ENCODE measurements at places on chromosomes 12 and 14.

- H3K4me3 ChIP-seq, result no peak overlapping the region
- no peaks in the 10 kb centered on the region for H3K36me3 ChIP-seq
- DNase-seq, result no peak
- no peak overlapping the region for H3K27ac ChIP-seq
- H3K27me3 ChIP-seq, result no peaks in the 10 kb centered on the region
These were observed 29.6 kb downstream of the ZFHX2 start for GRCh38 chr14:23521785-23522640.

DNA sequence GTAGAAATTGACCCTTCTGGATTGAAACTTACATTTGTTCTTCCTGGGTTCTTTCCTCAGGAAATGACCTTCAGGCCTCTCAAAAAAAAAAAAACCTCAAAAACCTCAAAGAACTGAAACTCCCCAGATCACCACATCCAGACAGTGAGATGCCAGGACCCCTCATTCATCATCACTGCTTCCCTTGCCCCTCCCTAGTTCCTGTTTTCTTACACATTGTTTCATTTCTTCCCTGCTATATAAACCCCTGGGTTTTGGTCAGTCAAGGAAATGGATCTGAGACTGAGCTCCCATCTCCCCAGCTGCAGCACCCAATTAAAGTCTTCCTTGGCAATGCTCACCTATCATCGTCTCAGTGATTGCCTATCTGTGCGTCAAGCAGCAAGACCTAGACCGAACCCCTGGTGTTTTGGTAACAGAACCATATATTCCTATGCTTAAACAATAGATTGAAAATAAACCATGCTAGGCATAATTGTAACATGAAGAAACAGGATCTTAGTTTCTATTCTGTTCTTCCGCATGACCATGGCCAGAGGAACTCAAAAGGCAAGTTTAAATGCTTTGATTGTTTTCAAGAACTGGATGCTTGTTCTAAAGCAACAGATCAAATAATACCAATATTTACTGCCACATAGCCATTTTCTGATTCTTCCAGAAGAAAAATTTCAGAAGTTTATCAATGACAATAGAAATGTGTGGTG lies 108.0 kb upstream of the MAX start:
- peaks cover 59% of the 10 kb centered on the region for H3K4me1 ChIP-seq
- H3K4me3 ChIP-seq, result peak overlapping the region; percentile 8
- peak overlapping the region; percentile 86 for H3K27ac ChIP-seq
- peaks cover 11% of the 10 kb centered on the region for H3K36me3 ChIP-seq

DNA sequence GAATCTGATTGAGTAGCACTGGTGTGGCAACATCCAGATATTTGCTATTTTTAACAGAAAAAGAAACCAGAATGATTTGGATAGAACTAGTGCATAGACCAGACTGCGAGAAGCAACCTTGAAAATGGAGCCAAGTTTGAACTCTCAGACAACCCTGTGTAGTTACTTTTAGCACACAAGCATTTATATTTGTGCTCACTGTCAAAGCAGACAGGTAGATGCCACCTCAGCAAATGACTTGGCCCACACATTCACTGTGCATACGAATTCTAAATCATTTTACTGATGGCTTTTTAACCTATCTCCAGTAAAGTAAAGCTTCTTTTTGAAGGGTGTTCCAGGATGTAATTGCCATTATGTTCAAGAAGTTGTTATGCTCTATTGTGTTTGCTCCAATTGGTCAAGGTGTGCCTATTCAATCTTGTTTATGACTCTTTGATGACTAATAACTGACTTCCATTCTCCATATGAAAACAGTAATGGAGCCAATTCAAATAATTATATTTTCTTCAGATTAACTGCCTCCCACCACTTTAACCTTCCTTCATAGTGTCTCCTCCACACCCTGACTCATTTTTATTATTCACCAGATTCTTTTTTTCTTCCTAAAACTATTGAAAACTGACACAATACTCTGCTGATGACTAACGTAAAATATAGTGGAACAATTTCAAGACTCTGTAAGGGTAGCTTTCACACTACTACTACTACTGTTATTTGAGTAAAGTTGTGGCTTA lies 138.5 kb downstream of the CCER1 start:
- H3K4me1 ChIP-seq, result no peaks in the 10 kb centered on the region
- no peak overlapping the region for H3K27ac ChIP-seq
- H3K36me3 ChIP-seq, result no peaks in the 10 kb centered on the region
- no peak for DNase-seq
- H3K4me3 ChIP-seq, result no peak overlapping the region

- DNase-seq, result peak; percentile 18
- H3K4me3 ChIP-seq, result no peak overlapping the region
- no peak overlapping the region for H3K27ac ChIP-seq
- H3K27me3 ChIP-seq, result peaks cover 13% of the 10 kb centered on the region
- no peaks in the 10 kb centered on the region for H3K36me3 ChIP-seq
- no peaks in the 10 kb centered on the region for H3K4me1 ChIP-seq
These were observed 43.3 kb upstream of the DHRS4 start for GRCh38 chr14:23910101-23910875.

DNA sequence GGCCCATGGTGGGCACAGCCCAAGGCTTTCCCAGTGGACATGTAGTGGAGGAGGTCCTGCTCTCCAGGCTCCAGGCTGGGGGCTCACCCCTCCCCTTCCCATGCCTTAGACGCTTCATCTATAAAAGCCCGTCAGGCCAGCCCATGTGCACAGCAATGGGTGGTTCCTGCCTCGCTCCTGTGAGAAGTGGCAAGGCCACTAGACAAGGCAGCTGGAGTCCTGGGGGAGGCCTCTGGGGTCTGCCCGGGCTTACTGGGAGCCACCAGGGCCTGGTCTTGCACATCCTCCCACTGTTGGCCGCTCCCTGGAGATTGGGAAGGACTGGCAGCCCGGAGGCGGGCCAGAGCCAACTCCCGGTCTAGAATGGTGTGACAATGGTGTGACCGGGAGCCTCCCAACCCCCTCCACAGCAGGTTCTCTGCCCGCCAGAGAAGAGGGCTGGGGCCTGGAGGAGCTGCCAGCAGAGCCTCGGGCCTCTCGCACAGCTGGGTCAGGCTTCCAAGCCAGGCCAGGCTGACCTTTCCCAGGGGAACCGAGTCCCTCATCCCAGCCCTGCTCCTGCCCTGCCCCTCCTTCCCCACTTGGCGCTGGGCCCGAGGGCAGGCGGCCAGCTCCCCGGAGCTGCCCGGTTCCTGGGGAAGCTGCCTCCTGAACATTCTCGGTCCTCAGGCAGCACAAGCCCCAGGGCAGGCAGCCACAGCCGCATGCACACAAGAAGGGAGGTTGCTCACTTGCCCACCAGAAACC lies 97.9 kb downstream of the RFLNA start:
- H3K36me3 ChIP-seq, result peaks cover 2% of the 10 kb centered on the region
- no peak for DNase-seq
- no peaks in the 10 kb centered on the region for H3K27me3 ChIP-seq
- peaks cover 36% of the 10 kb centered on the region for H3K4me1 ChIP-seq

DNA sequence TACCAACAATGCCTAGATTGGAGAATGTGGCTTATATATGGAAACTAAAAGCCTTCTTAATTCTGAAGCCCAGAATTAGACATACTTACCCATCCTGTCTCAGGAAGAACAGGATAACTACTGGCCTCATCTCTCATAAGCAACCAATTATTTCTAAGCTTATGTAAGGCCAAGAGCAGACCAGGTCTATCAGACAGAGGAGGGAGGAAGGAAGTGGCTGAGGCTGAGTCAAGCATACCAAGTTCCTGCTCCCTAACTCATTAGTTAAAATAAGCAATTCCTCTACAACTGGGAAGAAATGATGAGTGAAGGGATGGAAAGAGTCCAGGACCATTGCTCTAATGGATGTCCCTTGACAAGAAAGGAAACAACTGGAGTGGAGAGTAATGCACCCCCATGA lies 27.0 kb upstream of the INSM2 start:
- H3K27me3 ChIP-seq, result peaks cover 16% of the 10 kb centered on the region
- peaks cover 2% of the 10 kb centered on the region for H3K4me1 ChIP-seq
- no peak overlapping the region for H3K27ac ChIP-seq
- no peak overlapping the region for H3K4me3 ChIP-seq

- no peaks in the 10 kb centered on the region for H3K36me3 ChIP-seq
- no peaks in the 10 kb centered on the region for H3K4me1 ChIP-seq
These were observed 316.0 kb downstream of the CCDC91 start for GRCh38 chr12:28506271-28506670.

- no peaks in the 10 kb centered on the region for H3K4me1 ChIP-seq
- H3K27me3 ChIP-seq, result peaks cover 3% of the 10 kb centered on the region
- H3K36me3 ChIP-seq, result no peaks in the 10 kb centered on the region
- H3K27ac ChIP-seq, result no peak overlapping the region
- no peak for DNase-seq
These were observed 1.8 kb downstream of the RASSF9 start for GRCh38 chr12:85834378-85834777.

DNA sequence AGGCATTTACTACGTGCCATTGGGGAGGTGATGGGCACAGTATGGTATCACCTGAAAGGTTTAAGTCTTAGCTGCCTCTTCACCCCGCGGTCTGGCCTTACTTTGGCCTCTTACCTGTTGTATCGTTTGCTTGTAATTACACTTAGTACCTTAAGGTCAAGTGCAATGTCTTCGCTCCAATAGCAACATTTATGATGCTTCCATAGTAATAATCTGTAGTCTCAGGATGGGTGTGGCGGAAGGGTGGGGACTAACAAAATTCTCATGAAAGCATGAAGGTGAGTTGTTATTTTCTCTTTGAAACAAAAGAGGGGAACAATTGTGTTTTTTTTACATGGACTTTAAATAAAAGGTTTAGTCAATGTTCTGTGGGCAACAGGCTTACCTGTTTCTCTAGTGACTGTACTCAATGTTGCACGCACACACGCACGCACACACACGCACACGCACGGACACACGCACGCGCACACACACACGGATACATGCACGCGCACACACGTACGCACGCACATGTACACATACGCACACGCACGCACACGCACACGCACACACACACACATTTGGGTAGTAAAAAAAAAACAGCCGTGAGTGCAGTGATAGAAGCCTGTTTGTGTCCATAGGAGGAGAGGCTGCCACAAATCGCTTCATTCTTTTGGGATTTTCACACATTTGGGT lies 91.4 kb downstream of the DNAH10 start:
- no peak for DNase-seq
- no peak overlapping the region for H3K27ac ChIP-seq
- no peak overlapping the region for H3K4me3 ChIP-seq
- H3K27me3 ChIP-seq, result peaks cover 6% of the 10 kb centered on the region

DNA sequence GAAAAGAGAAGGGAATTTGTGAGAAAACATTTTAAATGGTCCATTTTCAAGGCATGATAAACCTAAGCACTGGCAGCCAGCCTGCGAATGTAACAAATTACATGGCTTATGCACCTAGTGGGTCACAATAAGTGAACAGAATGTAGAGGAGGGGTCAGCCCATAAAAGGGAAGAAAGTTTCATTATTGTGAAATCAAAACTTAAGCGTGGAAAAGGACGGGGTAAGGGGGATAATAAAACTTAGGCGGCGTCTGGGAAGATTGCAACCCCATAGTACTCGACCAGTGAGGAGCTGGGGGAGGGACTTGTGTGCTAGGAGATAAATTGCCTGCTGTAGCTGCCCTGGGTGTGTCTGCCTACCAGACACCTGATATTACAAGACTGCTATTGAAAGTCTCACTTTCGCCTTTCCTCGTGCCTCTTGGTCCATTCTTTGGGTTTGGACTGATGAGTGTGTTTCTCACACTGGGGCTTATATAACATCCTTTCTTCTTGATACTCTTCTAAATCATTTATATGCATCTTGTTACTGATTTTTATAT lies 40.6 kb downstream of the ZDHHC17 start:
- peaks cover 10% of the 10 kb centered on the region for H3K4me1 ChIP-seq
- peak overlapping the region; percentile 69 for H3K27ac ChIP-seq
- H3K36me3 ChIP-seq, result peaks cover 32% of the 10 kb centered on the region
- DNase-seq, result no peak
- H3K27me3 ChIP-seq, result no peaks in the 10 kb centered on the region
- no peak overlapping the region for H3K4me3 ChIP-seq

DNA sequence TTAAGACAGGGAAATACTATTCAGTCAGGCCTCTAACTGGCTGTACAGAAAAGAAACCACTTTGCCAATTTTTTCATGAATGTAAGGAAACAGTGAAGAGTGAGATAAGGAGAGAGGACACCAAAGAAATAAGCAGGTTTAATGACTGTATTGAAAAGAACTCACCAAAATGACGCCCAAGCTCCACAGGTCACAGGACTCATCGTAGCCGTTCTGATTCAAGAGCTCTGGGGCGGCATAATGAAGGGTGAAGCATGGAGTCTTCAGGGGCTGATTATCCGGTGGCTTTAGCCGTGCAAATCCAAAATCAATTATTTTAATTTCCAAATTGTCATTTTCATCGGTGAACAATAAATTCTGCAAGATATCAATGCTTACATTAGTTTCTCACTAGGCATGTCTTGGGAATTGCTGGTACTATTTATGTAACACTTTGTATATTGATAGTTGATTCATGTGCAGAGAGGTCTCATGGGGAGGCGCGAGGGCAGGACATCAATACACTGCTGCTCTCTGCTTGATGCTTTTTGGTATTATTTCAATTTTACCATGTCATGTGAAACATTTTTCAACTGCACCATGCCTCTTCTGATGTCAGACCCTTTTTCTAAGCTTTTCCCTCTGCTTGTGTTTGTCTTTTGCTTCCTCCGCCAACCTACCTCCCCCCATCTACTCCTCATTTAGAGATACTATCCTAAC lies 74.2 kb upstream of the TTC7B start:
- H3K4me3 ChIP-seq, result no peak overlapping the region
- H3K36me3 ChIP-seq, result peaks cover 39% of the 10 kb centered on the region
- no peak for DNase-seq
- H3K27ac ChIP-seq, result no peak overlapping the region

DNA sequence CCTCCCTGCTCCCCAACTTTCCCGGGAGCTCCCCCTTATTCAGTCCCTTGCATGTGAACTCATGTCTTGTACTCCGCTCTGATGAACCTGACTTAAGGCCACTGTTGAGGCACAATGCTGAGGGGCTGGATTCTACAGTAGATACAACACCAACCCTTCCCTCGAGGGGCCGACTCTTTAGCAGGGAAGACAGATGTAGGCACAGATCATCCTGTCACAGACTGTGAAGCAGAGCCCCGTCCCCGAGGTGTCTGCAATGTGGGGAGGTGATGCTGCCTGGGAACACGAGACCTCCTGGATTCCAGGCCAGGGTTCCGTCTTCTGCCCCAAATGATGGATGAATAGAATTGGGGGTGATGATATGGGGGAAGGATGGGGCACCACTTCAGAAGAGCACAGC lies 175.1 kb downstream of the CHST11 start:
- peaks cover 29% of the 10 kb centered on the region for H3K36me3 ChIP-seq
- H3K4me3 ChIP-seq, result no peak overlapping the region
- no peaks in the 10 kb centered on the region for H3K27me3 ChIP-seq

DNA sequence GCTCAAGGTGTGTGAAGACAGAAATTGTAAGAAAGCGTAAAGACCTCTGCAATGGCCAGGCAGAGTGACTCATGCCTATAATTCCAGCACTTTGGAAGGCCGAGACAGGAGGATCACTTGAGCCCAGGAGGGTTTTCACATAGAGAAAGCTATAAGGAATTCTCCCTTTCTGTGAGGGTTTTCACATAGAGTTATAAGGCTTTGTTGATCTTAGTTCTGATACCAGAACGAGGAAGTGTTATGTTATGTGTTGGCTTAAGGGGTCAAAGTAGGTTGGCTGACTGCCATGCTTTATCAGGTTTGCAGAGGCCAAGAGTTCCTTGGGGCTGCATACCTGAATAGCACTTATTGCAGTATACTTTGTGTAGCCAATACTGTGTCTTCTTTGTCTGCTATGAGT lies 139.1 kb downstream of the ERC1 start:
- H3K36me3 ChIP-seq, result peaks cover 2% of the 10 kb centered on the region
- no peak for DNase-seq
- H3K4me1 ChIP-seq, result peaks cover 19% of the 10 kb centered on the region
- no peak overlapping the region for H3K4me3 ChIP-seq
- no peak overlapping the region for H3K27ac ChIP-seq
- no peaks in the 10 kb centered on the region for H3K27me3 ChIP-seq

- DNase-seq, result no peak
- H3K4me1 ChIP-seq, result peaks cover 10% of the 10 kb centered on the region
- no peaks in the 10 kb centered on the region for H3K36me3 ChIP-seq
- H3K27me3 ChIP-seq, result peaks cover 28% of the 10 kb centered on the region
- H3K27ac ChIP-seq, result no peak overlapping the region
These were observed 75.9 kb upstream of the GNG2 start for GRCh38 chr14:51784466-51784865.
